ENCODE measurements at places on chromosomes 5 and 9. TPM values are rescaled to one million over a fixed set of nuclear protein-coding genes. Genes with fewer than 3 reads are reported as not detected.

GRCh38 chr5:157494178-157494832 is 34.3 kb downstream of the NIPAL4 start:
- DNase-seq = no peak

- no peak for DNase-seq
Measured at GRCh38 chr5:55022450-55022849, 1.6 kb upstream of the GZMK start.

DNA sequence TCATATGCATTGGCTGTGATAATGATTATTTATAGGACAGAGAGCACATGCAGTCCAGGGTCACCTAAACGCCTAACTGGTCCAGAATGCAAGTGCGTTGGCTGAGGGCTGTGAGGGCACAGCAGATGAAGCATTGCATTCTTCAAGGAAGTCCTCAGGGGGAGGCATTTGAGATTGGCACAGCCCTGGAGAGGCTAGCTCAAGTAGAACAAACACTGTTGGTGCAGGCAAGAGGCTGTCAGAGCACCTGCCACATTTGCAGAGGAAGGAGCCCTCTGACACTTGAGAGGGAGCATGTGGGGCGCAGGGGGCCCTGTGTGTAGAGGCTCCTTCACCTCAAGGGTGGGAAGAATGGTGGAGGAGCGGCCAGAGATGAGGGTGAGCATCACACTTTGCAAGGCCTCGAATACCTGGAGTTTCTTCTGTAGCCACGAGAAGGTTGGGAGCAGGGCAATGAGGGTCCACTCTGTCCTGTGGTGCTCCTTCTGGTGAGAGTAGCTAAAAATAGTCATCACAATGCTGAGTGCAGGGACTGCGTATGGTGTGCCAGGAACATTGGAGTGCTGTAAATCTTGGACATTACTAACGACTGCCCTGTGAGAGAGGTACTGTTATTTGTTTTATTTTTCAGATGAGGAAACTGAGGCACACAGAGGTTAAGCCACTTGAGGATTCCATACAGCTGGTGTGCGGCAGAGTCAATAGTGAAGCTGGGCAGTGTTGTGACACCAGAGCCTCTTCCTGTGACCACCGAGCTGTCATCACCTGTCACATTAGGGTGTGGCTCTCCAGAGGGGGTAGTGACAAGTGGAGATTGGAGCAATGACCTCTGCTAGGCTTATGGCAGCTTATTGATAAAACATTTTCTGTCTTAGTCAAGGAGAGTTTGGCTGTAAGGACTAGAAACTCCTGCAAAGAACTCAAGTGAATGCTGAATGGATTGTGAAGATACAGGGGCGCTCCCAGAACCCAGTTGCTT is 100.2 kb downstream of the PIP5K1B start:
- no peak for DNase-seq

- DNase-seq = peak; percentile 14
Measured at GRCh38 chr5:57386958-57387357, 95.7 kb downstream of the ACTBL2 start.

- peak; percentile 45 for DNase-seq
Measured at GRCh38 chr9:115170358-115171073, 52.6 kb upstream of the TNC start.

DNA sequence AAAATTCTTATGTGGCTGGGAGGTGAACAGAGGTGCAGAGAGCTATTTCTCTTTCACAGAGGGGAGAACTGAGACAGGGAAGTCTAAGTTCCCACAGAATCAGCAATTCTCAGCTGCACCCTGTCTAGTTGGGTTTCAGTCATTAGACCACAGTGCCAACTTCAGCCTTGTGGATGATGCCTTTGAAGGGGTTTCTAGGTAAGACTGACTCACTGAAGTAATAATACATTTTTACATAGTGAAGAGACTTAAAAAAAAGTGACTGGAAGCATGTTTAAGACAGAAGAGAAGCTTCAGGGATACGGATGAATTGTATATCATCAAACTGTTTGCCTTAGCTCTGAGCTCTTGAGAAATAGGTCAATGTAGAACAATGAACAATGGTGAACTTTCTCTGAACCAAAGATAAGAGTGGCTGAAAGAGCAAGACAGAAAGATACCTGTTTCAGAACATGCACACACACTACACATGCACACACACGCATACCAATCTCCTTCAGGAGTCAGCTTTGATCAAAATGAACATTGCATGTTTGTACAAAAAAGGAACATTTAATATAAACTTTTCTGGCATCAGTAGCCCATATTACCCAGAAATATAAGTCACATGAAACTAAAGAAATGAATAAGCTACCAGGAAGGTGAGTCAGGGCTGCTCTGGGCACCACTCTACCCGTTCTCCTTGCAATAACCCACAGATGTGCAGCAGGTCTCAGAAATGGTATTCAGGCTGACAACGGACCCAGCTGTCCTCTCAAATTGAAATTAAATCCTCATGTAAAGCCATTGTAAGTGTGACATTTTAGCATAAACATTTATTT is 12.6 kb upstream of the FYB1 start:
- DNase-seq = no peak

DNA sequence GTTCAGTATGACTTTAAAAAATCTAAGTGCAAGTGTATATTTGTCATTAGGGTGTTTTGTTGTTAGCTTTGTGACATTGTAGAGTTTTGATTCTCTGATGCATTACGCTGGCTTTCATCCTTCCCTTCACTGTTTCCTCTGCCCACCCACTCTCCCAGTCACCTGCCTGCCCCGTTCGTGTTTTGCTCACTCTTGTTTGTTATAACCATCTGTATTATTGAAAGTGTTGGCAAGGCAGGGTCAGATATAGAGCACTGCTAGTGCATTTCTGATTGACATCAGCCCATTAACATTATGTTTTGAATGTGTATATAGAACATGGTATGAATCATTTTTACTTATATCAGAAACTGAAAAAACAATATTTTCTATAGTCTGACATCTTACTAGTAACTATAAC is 27.3 kb downstream of the SCGB3A1 start:
- DNase-seq = no peak

- no peak for DNase-seq
Measured at GRCh38 chr5:139747583-139748504, 47.8 kb upstream of the PSD2 start.

DNA sequence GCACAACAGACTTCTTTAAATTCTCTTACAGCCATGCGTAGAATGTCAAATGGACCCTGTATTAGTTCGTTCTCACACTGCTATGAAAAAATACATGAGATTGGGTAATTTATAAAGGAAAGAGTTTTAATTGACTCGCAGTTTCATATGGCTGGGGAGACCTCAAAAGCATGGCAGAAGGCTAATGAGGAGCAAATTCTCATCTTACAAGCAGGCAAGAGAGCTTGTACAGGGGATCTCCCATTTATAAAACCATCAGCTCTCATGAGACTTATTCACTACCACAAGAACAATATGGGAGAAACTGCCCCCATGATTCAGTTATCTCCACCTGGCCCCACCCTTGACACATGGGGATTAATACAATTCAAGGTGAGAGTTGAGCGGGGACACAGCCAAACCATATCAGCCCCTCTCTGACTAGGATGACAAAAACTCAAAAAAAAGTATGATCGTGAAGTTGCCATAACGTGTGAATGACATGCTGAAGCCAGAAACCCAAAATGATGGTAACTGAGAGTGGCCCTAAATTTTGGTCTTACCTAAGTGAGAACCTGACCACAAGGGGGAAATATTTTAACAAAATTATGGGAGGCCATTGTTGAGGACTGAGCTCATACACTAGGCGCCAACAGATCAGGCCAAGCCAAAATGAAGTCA is 17.5 kb upstream of the TEX10 start:
- no peak for DNase-seq

DNA sequence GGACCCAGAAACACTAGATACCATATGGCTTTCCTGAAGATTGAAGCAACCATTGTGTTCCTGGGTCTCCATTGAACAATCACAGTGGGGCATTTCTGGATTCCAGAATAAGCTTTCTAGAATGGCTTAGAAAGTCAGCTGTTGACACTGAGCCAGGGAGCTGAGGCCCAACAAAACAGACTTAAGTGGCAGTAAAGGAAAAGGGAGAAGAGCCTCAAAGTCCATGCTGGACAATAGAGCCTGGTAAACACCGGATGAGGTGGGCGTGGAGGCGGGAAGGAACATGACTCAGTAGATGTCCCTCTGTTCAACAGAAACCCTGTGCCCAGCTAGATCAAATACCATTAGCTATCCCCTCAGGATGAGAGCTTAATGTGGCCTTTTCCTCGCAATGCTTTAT is 14.8 kb downstream of the SPARC start:
- no peak for DNase-seq

GRCh38 chr9:136534366-136534765 is 11.5 kb downstream of the NOTCH1 start:
- DNase-seq = no peak

GRCh38 chr5:42995360-42995751 is 44.8 kb downstream of the ANXA2R start:
- DNase-seq = no peak

DNA sequence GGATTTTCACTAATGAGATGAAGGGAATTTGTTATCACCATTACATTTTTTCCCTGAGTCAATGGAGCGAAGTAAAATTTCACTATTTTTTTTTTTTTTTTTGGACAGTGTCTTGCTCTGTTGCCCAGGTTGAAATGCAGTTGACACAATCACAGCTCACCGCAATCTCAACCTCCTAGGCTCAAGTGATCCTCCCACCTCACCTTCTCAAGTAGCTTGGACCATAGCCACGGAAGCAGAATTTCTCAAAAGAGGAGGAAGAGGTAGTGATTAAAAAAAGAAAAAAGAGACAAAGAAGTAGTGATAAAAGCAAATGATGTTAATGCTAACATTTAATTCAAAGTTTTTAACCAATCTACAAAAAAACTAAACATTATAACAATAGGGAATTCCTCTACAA is 29.8 kb downstream of the ELP1 start:
- DNase-seq = no peak

DNA sequence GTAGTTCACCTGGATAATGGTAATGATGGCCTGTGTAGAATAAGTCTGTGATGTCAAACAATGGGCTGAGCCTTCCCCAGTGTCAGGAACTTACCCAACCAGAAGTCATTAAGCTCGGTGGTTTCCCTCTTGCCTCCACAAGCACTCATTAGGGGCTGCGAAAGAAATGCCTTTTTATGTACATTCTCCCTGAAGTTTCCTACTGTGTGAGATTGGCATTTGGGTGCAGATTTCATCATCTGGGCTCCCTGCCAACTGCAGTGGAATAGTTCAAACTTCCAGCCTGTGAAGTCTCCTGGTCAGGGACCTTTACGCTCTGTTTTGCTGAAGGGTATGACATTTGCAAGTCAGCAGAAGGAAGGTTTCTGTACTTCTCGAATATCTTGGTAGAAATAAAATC is 41.6 kb upstream of the TMEM215 start:
- DNase-seq = peak; percentile 16

The SLC6A18 gene
- total RNA-seq = not detected

The F2RL2 gene
- 11.2 TPM for total RNA-seq

The FOXI1 gene
- not detected for total RNA-seq

The BAAT gene
- total RNA-seq = not detected

The GPR151 gene
- not detected for total RNA-seq

The IL4 gene
- not detected for total RNA-seq

The LEAP2 gene
- total RNA-seq = not detected

Data from Caki2 (cell line).